BE2C (cell line): ENCODE measurements at places on chromosomes 16 and 17.
A peak's percentile ranks its signal among the peaks of the same experiment; 100 is the strongest.

DNA sequence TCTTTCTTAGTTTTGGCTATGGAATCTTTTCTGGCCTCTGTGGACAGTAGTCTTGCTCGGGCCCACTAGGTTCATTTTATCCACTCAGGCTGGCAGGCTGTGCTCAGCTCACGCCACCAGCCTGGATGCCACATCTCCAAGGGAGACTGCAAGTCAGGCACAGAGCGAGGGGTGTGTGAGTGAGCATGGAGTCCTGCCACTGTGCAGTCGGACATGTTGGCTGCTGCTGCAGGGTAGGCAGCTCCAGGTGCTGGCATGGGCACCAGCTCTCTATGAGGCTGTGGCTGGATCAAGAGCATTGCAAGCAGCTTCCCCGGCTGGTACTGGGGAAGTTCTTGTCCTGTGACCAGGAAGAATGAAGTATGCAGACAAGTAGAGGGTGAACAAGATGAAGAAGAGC is 158.9 kb downstream of the PCTP start:
- no peak for DNase-seq

DNA sequence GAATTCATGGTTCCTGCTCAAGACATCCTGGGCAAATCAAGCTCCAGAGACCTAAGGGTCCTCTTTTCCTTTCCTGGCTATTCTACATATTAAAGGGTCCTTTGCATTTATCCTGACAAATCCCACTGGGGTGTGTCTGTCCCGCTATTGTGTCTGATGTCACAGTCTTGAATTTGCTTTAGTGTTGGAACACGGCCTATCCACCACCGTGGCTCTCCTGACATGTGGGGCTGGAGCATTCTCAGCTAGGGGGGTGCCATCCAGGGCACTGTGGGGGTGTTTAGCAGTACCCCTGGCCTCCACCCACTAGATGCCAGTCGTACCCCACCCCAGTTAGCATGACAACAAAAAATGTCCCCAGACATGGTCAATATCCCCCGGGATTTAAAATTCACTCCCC is 92.9 kb downstream of the IRF8 start:
- DNase-seq, result no peak

GRCh38 chr16:22385196-22385595 is 10.8 kb upstream of the CDR2 start:
- DNase-seq, result no peak

DNA sequence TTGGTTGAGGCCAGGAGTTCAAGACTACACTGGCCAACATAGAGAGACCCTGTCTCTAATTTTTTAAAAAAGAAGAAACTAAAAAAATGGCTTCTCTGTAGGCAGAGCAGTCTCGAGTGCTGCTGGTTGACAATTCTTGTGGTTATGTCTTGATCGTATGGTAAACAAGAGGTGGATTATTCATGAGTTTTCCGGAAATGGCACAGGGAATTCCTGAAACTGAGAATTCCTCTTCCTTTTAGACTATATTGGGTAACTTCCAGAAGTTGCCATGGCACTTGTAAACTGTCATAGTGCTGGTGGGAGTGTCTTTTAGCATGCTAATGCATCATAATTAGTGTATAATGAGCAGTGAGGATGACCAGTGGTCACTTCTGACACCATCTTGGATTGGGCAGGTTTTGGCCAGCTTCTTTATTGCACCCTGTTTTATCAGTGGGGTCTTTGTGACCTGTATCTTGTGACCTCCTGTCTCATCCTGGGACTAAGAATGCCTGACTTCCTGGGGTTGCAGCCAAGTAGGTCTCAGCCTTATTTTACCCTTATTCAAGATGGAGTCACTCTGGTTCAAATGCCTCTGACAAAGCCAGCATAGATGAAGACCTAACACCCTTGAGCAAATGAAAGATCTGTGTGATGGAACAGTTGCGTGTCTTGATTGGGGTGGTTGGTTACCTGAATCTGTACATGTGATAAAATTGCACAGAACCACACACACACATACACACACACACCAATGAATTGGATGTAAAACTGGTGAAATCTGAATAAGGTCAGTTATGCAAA is 30.2 kb downstream of the BMERB1 start:
- no peak for DNase-seq

DNA sequence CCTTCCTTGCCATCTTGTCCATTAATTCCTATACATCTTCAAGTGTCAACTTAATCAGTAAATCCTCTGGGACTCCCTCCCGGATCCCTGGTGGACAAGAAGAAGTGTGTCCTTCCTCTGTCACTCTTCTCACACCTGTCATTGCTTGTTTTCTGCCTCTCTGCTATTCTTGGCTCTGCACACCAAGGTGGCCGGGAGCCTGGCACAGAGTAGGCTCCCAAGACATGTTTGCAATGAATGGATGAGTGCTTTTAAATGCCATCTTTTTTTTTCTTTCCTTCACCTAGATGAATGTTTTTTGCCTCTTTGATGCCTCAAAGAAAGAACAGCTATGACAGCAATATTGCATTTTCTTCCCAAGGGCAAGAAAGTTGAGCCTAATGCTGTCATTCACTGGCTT is 58.0 kb upstream of the CLEC18A start:
- DNase-seq, result no peak

DNA sequence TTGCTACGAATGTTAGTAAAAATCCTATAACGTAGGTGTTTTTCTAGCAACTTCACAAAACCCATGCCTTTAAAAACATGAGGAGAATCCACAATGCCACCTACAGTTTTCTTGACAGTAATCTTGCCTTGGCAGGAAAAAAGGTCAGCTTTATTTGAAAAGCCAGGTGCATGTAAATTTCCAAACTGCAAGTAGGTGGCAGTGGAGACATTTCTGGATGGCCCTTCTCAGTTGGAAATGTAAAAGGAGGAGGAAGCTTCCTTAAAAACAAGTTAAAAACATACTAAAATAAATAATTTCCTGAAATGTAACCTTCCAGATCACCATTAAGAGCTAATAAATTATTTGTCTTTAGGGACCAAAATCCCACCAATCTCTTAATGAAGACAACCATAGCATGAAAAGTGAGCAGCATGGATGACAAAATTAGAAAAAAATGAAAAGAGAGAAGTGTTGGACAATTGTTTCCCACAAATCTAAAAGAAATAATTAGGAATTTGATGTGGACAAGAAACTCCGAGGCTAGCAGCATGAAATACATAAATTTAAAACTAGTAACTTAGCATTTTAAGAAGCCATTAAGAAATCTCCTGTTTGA is 152.2 kb downstream of the SNX11 start:
- no peak for DNase-seq

DNA sequence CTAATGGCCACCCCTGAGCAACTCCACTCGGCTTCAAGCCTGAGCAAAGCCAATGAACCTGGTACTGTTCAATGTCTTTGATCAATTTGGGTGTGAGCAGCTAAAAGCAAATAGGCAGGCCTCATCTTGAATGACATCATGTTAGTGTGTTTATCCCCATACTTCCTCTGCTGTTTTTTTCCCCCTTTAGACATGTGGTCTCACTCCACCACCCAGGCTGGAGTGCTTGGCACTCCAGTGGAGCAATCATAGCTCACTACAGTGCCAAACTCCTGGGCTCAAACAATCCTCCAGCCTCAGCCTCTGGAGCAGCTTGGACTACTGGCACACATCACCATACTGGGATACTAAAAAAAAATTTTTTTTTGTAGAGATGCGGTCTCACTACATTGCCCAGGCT is 75.4 kb downstream of the ARHGAP17 start:
- no peak for DNase-seq

DNA sequence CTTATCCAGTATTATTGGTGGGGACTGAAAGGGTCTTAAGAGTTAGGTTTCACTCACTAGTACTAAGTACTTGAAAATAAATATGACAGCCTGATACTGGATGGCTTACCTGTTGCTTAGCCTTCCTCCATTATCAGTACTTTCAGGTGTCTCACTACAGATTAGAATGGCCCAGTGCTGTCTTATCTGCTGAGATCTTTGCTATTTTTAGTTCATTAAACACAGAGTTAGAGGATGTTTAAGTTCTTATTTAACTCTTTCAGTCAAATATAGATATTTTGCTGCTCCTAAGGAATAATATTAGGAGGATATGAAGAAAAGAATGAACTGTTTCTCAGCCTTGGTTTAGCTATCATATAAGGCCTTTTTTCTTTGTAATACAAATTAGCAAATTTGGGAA is 74.8 kb downstream of the NLK start:
- no peak for DNase-seq

DNA sequence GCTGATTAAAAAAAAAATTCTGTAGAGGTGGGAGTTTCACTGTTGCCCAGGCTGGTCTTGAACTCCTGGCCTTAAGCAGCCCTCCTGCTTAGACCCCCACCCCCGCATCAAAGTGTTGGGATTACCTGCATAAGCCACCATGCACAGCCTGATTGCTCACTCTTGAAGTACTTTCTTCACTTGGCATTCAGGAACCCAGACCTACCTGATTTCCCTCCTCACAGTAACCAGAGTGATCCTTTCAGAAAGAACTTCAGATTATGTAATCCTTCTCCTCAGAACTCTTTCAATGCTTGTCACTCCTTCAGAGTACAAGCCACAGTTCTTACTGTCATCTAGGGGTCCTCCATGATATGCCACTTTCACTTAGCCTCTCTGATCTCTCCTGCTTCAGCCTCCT is 1.4 kb downstream of the EFCAB13 start:
- no peak for DNase-seq

DNA sequence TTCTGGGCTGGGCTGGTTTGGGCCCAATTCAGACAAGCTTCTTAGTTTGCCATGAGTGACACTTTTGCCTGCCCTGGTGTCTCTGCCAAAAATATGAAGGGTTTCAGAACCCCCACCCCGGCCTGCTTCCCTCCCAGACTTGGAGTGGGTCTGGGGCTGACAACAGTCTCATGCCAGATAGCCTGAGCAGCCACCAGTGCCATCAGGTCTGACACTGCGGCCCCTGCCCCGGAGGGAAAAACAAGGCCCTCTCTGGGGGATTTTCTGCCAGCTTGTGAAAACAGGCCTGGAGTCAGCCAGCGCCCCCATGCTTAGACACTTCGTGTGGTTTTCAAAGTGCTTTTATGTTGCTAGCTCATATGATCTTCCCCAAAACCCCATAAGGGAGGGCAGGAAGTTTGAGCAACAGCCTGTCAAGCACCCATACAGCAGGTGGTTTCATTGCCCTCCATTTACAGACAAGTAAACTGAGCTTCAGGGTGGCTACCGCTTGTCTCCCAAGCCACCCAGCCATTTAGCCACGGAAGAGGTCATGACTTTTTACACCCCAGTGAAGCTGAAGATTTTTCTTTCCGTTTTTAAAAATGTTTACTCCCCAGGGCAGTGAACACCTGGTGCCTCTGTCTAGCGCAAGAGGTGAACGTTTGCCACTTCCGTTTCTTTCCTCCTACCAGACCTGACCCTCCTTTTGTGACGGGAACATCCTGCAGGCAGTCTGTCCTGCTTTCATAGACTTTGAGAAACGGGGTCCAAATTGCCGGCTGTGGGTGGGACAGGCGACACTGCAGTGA is 300.6 kb downstream of the SEC14L1 start:
- peak; percentile 78 for DNase-seq

DNA sequence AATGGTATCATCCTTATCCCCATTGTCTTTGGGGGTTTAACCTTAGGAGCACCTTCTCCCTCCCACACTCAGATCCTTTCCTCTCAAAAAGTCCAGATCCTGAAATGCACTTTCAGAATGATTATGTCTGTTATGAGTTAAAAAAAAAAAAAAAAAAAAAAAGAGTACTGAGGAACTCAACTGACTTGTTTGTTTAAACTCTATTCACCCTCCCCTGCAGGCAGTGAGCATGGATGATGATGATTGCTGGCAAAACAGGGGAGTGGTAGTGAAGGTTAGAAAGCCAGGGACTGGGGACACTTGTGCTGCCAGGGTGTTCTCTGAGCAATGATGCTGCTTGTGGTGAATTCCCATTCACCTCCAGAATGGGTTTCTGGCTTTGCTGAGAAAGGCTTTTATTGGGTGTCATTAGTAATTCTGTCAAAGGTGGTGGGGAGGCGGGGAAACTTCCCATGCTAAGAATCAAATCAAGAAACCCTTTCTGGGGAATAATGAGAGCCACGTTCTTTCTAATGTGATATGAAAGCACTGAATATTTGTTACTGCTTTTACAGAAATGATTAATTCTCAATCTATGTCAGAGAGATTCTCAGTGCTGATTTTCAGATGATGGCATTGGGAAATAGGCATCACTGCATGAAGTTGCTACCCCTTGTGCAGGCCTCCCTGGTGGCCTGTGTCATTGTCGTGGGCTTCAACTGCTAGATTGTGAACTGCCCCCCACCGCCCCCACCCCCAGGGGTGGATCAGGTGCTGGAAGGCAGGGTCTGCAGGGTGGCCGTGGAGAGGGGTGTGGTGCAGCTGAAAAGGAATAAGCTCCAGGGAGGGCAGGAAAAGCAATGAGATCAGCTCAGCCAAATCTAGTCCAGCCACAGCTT is 14.1 kb downstream of the CCL4 start:
- no peak for DNase-seq

DNA sequence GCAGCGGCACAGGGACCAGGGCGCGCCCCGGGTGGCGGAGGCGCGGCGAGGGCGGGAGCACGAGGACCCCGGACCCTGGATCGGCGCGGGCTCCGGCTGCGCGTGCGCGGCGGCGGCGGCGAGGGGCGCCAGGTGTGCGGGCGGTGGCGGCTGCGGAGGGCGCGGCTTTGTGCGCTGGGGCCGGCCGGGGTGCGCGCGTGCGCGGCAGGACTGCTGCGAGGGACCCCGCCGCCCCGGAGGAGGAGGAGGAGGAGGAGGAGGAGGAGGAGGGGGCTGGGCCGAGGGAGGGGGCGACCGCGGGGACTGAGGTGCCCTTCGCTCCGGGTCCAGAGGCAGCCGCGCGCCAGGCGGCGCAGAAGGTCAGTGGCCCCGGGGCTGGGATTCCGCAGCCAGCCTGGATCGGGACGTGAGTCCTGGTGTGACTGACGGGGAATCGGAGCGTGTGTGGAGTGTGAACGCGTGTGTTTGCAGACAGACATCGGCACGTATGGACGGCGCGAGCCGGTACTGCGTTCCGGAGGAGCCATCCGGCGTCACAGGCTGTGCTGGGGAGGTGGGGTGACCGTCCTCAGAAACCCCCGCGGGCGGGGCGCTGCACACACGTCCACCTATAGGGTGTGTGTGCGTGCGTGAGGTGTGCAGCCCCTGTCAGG is 19.5 kb upstream of the RAP1GAP2 start:
- peak; percentile 44 for DNase-seq

GRCh38 chr17:70071620-70072019 is 3.4 kb upstream of the KCNJ16 start:
- DNase-seq, result no peak
